ENCODE measurements at places on chromosomes 16 and 17.
A peak's percentile ranks its signal among the peaks of the same experiment; 100 is the strongest.

- DNase-seq: peak; percentile 22
Observed at GRCh38 chr16:55294931-55295342, 29.1 kb upstream of the IRX6 start.

DNA sequence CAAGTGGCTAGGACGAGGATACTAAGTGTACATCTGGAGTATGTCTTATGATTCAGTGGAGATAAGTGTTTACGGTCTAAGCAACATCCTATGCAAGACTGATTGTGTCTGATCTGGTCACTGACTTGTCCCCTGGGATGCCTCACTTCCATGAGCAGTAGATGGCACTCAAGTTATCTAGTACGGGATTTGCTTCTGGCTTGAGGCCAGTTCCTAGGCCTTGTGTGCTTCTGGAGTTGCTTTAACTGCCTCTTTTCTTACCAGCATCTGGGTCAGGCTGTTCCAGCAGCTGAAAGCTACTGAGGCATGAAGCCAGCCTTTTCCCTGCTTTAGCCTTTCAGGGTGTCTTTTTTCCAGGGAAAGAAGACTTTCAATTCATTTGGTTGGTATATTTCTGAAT, 23.0 kb downstream of the SUPT6H start:
- no peak for DNase-seq

DNA sequence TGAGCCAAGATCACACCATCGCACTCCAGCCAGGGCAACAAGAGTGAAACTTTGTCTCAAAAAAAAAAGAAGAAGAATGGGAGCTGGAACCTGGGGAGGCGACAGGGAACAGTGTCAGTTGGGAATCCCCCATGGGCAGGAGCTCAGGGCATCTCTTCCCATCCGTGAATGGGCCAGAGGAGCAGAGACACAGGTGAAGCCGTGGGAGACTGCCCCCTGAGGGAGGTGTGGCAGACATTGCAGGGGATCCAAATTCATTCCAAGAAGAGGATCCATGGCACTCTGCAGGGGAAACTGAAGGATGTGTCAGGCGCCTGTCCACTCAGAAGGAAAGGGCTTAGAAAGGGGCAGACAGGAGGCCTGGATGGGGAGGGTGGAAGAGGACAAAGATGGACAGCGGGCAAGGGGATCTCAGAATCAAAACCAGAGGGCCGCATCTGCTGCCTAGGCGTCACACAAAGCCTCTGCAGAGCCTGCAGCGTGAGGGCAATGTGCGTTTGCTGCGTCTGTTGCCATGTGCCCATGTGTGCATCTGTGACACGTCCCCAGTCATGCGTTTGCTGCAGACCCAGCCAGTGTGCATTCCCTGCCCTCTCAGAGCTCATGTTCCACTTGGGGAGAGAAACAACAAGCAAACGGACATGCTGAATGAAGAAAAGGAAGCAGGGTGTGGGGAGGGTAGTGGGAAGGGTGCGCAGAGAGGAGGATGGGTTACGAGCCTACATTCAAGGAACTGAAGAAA, 30.6 kb upstream of the TNRC6C start:
- DNase-seq: no peak

GRCh38 chr16:67992661-67993206, 6.5 kb downstream of the DPEP2 start:
- no peak for DNase-seq

Data from neural progenitor cell (in vitro differentiated cells).